H1 (cell line): ENCODE measurements at places on chromosomes 7 and 10.

- DNase-seq: no peak
These were observed 37.7 kb downstream of the CNPY1 start for GRCh38 chr7:155508376-155509358.

DNA sequence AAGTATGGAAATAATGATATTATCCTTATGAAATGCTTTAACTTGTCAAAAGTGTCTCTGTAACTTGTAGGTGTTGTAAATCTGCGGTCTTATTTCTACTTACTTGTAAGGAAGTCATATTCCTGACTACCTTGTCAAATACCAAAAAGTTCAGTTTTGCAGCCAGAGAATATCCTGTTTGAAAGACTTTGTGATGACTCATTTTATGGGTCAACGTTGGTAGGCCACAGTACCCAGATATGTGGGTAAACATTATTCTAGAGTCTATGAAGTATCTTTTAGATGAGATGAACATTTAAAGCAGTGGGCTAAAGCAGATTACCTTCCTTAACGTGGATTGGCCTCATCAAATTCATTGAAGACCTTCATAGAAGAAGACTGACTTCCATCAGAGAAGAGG is 195.3 kb downstream of the PPP1R9A start:
- no peak for DNase-seq

- no peak for DNase-seq
These were observed 116.8 kb downstream of the ABLIM1 start for GRCh38 chr10:114541081-114541796.

DNA sequence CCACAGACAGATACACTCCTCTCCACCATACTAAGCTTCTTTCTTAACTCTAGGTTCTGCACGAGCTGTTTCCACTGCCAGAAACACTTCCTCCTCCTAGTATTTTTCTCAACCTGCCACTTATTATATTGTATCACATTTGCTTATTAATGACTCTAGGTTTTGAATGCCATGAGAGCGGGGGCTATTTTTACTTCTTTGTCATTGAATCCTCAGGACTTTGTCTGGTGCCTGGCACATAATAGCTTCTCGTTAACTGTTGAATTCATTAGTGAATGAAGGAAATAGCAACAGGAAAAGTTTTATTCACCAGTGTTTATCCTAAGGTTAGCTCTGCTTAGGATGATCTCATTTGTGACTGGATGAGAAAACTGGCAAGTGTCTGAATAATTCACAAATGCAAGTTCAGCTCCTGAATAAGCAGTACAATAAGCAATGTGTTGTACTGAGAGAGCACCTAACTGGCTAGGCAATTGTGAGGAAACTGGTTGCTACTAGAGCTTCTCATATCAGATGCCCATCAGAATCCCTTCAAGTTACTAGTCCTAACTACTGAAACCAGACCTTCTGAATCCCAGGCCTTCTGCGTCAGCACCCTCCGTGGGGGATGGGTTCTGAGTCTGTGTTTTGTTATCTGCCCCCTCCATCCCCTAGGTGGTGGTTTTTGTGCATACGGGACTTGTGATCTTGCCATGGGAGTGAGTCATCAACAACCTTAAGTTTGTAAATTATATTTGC is 92.7 kb downstream of the LSMEM1 start:
- no peak for DNase-seq

GRCh38 chr7:29326864-29327263 is 132.3 kb downstream of the CHN2 start:
- DNase-seq: no peak

DNA sequence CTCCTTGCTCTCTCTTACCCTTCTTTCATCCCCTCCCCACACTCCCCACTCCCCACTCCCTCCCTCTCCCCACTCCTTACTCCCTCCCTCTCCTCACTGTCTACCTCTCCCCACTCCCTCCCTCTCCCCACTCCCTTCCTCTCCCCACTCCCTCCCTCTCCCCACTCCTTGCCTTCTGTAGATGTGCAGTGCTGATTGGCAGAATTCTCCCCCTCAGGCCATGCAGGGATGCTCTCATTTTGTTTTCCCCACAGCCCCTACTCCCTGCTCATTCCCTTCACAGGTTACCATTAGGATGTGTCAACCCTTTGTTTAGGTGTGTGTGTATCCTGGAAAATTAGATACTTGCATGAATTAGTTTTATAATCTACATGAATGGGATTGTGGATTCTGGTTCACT is 90.3 kb downstream of the CELF2 start:
- no peak for DNase-seq

DNA sequence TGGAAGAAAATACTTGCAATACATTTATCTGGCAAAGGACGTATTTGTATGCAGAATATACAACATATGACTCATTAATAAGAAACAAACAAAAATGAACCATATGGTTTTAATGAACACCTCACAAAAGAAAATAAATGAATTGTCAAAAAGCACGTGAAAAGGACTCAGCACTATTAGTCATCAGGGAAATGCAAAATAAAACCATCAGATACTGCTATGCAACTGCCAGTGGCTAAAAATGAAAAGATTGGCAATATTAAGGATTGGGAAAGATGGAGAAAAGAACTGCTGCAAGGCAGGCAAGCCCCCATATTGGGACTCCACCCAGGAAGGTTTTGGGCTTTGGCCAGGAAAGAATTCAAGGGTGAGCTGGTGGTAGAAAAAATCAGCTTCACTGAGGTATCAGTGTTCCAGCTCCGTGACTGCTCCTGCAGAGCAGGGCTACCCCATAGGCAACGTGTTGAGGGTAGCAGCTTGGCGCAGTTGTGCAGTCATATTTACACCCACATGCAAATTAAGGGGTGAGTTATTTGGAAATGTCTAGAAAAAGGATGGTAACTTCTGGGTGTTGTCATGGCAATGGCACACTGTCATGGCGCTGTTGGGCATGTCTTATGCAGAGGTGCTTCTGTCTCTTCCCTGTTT is 72.7 kb downstream of the CUBN start:
- no peak for DNase-seq
